CD4-positive, alpha-beta T cell treated with Interleukin-6 at 100 ng/mL for 8 hours (primary cell): ENCODE measurements at places on chromosomes 16 and 17.
A peak's percentile ranks its signal among the peaks of the same experiment; 100 is the strongest.

DNA sequence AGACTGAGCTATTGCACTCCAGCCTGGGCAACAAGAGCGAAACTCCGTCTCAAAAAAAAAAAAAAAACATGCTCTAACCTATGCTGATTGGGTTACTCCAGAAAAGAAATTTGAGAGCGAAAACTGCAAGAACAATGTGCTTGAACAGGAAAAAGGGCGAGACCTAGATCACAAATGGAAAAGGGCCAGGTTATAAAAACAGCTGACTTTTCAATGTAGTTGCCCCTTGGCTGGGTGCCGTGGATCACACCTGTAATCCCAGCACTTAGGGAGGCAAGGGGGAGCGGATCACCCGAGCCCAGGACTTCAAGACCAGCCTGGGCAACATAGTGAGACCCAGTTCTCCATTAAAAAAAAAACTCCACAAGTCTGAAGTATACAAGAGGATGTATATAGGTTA lies 48.8 kb downstream of the MRM3 start:
- DNase-seq = no peak

GRCh38 chr17:38706505-38707216 lies 1.6 kb downstream of the MLLT6 start:
- DNase-seq = no peak

GRCh38 chr17:52235516-52235915 lies 77.0 kb upstream of the CA10 start:
- no peak for DNase-seq

GRCh38 chr16:85163278-85164112 lies 51.2 kb upstream of the CIBAR2 start:
- DNase-seq = no peak

DNA sequence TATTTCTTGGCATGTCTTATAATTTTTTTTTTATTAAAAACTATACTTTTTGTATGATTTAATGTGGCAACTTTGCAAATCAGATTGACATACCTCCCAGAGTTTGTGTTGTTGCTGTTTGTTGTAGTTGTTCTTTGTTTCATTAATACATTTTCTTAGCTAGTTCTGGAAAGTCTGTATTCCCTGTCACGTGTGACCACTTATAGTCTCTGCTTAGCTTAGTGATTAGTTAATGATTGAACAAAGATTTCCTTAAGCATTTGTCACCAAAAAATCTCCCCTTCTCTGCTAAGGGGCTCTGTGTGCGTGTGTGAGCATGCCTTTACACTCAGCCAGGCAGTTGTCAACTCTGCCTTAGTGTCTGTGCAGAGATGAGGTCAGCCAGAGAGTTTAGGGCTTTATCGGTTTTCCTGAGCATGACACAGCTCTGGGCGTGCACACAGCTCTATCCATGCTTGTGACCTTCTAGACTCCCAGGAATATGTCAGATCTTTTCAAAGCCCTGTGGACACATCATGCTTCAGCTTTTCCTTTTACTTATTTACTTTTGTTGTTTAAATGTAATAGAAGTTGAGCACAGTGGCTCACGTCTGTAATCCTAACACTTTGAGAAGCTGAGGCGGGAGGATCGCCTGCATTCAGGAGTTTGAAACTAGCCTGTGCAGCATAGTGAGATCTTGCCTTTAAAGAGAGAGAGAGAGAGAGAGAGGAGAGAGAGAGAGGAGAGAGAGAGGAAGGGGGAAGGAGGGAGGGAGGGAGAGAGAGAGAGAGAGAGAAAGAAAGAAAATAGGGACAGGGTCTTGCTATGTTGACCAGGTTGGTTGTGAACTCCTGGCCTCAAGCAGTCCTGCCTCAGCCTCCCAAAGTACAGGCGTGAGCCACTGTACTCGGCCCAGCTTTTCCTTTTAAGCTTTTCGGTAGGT lies 21.9 kb downstream of the DNAI2 start:
- DNase-seq = no peak

- no peak for DNase-seq
Observed at GRCh38 chr17:491086-492021, 138.7 kb upstream of the RPH3AL start.

DNA sequence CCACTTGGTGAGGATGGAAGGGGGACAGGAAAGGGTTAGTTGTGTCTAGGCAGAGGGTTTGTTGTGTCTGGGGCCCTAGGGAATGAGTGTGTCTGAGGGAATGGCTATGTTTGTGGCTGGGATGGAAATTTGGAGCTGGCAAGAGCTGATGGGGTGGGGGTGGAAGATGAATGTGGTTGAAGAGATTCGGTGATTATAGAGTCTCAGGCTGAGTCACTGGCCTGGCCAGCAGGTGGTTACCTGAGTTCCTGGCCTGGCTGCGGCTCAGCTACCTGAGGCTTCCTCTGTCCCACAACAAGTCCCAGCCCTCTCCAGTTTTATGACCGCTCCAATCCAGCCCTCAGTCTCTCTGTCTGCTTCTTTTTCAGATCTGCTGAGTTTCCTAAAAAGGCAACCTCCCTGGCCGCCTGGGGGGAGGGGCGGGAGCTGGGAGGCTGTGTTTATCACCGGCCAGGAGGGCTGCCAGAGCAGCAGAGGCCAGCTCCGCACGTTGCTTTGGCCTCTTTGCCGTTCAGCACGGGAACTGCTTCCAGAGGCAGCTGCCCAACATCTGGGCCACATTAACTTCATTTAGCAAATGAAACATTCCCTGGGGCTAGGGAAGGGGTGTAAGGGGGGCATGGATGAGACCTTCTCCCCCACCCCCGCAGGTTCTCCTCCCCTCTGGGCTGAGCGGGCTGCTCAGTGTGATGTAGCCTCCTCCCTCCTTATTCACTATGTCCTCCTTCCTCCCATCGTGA lies 21.8 kb downstream of the ITGB3 start:
- no peak for DNase-seq

DNA sequence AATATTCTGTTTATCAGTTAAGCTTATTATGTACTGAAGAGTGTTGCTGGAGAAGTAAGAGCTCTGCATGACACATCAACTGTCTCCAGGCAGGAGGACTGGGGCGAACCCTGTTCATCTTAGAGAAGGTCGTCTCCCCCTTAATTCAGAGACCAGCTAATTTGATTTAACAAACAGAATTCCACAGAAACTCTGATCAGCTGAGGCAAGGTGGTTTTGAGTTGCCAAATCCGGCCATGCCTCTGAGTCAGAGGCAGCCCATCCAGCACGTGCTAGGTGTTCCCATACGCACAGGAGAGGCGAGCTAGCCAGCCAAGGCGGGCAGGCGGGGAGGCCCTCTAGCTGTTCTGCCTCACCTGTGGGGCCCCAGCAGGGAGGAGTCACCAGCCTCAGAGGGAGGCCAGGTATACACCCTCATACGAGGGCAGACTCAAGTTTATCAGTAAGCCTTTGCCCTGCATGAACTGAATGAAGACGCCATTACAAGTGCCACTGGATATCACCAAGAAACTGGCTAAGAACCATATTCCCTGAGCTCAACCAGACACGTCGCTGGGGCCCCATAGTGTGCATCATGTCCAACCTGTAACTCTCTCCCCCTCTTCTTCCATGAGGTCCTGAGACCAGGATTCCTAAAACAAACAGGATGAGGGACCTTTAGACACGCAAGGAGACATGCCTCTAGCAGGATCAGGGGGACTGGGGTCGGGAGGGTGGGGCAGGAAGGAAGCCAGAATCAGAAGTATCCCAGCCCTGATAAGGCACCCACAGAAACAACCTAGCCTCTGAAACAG lies 25.7 kb downstream of the STAT5A start:
- no peak for DNase-seq

DNA sequence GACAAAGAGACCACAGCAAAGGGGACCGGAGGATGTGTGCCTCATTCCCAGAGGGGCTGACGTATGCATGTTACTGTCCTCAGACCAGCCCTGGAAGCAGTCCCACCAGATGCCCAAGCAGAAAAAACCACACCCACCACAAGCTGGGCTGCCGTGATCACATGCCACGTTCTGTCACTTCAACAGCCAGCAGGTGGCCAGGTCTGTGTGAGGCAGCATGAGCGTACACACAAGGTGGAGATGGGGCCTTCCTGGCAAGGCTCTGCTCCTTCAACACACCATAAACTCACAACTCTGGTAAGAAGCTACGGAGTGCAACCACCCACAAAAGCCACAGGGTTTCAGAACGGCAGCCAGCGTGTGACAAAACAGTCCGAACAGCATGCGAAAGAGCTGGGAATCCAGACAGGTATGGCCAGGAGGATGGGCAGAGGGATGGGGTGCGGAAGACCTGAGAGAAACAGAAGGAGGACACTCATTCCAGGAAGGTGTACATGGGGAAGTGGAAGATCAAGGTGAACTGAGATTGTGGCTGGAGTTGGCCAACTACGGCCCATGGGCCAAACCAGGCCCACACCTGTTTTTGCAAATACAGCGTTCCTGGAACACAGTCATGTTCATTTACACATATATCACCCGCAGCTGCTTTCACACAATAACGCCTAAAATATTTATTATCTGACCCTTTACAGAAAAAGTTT lies 27.9 kb downstream of the MBTPS1 start:
- DNase-seq = peak; percentile 24

GRCh38 chr16:27980919-27981700 lies 82.4 kb downstream of the GSG1L start:
- no peak for DNase-seq

- DNase-seq = no peak
Observed at GRCh38 chr16:77918809-77919707, 103.3 kb upstream of the CLEC3A start.

GRCh38 chr17:74842599-74843351 lies 16.9 kb downstream of the GRIN2C start:
- DNase-seq = no peak

DNA sequence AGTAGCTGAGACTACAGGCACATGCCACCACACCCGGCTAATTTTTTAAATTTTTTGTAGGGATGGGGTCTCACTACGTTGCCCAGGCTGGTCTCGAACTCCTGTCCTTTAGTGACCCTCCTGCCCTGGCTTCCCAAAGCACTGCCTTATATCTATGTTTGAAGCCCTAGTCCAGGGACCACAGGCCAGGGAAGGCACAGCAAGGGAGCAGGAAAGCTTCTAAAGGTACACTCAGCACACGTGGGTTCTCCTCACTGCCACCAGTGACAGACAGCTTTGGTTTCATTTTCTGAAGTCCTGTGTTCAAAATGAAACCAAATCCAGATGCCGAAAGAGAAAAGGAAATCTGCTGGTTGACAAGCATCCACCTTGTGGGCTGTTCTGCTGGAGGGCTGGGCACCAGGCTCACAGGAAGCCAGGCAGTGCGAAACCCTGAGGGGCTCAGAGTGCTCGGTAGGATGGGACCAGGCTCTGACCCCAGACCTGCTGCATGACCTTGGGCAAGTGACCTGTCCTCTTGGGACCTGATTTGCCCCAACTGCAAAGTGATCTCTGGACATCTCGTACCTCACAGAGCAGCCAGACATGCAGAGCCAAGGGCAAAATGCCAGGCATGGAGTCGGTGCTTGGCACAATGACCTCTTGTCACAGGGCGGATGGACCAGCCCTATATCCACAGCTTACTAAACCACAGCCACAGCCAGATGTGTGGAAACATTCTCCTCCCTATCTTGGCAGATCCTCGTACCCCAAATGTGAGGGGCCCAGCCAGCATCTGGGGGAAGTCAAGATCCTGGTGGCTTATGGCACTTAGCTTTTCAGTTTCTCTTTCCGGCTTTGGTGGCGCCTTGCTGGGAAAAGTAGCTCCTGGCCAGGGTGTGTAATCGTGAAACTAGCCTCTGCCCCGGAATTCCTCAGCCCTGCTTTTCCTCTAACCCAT lies 2.8 kb upstream of the SOCS1 start:
- DNase-seq = peak; percentile 56

GRCh38 chr16:69314534-69314933 lies 3.4 kb downstream of the VPS4A start:
- no peak for DNase-seq

GRCh38 chr17:19239544-19239943 lies 2.4 kb downstream of the EPN2 start:
- no peak for DNase-seq

GRCh38 chr16:77317059-77317458 lies 117.8 kb downstream of the ADAMTS18 start:
- no peak for DNase-seq

- DNase-seq = peak; percentile 1
Observed at GRCh38 chr17:14048169-14048568, 21.1 kb upstream of the COX10 start.

GRCh38 chr17:50127697-50128361 lies 2.1 kb downstream of the SAMD14 start:
- DNase-seq = no peak

GRCh38 chr17:74677558-74678466 lies 34.9 kb downstream of the CD300LF start:
- no peak for DNase-seq

- no peak for DNase-seq
Observed at GRCh38 chr16:3259836-3260235, 3.4 kb upstream of the MEFV start.
